Effector memory CD4-positive, alpha-beta T cell (primary cell): ENCODE measurements at places on chromosomes 5 and 9.

DNA sequence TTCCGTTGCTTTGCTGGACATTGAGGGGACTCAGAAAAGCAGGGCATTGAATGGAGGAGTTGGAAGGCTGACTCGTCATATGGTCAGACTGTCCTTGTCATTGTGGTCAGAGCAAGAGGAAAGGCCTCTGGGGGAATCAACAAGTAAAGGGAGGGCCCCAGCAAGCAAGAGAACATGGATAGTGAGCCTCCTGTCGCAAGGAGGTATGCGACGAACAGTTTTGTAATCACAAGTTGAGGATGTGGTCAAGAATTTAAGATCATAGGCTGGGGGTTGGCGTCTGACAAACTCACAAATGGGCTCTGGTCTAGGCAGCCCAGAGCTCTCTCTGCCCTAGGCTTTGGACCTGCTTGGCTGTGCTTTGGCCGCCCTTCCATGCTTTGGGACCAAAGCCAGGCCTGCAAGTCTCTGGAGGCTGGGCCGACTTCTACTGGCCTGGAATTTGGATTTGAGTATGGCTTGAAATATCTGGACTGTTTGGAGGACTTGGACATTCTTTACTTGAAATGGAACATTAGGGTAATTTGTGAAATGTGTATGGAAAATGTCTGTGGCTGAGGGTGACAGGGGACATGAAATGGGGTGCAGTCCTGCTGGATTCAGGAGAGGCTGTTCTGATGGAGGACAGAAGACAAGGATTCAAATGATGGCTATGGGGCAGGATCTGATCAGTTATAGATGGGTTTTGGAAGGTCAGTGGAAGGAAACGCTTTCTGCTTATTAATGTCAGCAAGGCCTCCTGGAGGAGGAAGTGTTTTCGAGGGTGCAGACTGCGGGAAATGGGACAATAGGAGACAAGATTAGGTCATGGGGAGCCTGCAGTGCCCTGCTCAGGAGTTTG lies 19.2 kb upstream of the NDST1 start:
- peaks cover 6% of the 10 kb centered on the region for H3K4me1 ChIP-seq
- H3K4me3 ChIP-seq = no peak overlapping the region
- H3K27ac ChIP-seq = no peak overlapping the region
- H3K36me3 ChIP-seq = no peaks in the 10 kb centered on the region

DNA sequence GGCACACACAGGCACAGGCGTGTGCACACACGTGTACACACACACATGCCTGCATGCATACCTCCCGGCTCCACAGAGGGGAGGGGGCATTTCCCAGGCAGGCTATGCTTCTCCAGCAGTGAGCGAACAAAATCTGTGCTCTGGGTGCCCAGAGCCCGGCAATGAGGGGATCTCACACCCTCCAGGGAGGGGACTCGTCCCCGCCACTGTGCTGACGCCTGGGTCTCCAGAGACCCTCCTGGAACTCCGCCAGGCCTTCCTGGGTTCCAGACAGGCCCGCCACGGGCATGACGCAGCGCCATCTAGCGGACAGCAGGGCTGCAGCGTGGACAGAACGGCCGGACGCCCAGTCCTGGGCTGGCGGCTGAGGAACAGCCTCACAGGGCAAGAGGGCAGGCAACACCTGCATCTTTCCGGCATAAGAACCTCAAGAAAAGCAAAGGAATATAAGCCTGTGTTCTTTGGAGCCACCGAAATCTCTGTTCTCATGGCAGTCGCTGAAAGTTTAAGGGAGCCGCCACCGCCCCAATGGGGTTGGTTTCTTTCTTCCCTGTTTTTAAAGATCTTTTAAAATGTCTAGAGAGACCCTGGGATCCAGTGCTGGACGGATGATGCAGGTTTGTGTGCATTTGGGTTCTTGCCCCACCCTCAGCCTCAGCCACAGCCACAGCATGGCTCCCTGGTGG lies 135.6 kb upstream of the PPP1R26 start:
- no peak overlapping the region for H3K4me3 ChIP-seq
- H3K4me1 ChIP-seq = no peaks in the 10 kb centered on the region
- no peak overlapping the region for H3K27ac ChIP-seq

- no peaks in the 10 kb centered on the region for H3K4me1 ChIP-seq
- no peaks in the 10 kb centered on the region for H3K27me3 ChIP-seq
- no peaks in the 10 kb centered on the region for H3K36me3 ChIP-seq
- no peak overlapping the region for H3K4me3 ChIP-seq
- DNase-seq = no peak
Measured at GRCh38 chr9:119533504-119533903, 164.3 kb upstream of the BRINP1 start.

DNA sequence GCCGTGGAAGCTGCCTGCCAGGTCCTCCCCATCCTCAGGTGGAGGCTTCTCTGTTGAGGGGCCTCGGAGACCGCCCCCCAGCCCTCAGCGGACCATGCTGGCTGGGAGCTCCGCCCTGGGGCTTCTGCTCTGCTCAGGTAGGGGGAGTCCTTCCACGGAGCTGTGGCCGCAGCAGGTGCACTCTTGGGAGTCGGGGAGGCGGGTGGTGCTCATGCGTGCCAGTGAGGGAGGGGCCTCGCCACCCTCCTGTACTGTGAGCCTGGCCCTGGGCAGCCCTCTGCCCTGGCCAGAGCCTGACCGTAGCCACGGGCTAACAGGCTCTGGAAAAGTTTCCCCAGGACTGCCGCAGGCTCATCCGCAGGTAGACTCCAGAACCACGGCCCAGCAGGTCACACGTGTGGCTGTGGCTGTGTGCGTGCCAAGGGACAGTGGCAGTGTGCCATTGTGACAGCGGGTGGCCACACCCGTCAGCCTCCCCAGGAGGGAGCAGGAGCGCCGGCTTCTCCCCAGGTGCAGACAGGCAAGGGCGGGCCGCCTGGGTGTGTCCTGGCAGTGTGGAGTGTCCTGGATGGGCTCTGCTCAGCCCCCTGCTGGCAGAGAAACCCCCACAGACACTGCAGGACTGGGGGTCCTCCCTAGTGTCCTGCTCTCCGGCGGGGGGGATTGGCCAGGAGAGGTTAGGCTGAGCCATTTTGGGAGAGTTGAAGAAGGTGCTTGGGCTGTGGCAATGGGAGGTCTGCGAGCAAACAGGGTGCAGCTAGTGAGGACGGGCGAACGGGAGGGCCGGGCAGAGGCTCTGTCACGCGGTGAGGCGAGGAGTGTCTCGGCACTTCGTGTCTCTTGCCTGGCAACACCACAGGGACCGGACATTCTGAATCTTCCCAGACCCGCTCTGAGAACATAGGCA lies 29.5 kb downstream of the TPPP start:
- no peak for DNase-seq
- H3K27me3 ChIP-seq = no peaks in the 10 kb centered on the region
- H3K4me1 ChIP-seq = no peaks in the 10 kb centered on the region
- no peak overlapping the region for H3K27ac ChIP-seq
- no peak overlapping the region for H3K4me3 ChIP-seq

GRCh38 chr9:95528908-95529502 lies 12.2 kb upstream of the PTCH1 start:
- no peaks in the 10 kb centered on the region for H3K4me1 ChIP-seq
- DNase-seq = no peak
- no peak overlapping the region for H3K27ac ChIP-seq
- no peaks in the 10 kb centered on the region for H3K36me3 ChIP-seq
- H3K4me3 ChIP-seq = no peak overlapping the region

DNA sequence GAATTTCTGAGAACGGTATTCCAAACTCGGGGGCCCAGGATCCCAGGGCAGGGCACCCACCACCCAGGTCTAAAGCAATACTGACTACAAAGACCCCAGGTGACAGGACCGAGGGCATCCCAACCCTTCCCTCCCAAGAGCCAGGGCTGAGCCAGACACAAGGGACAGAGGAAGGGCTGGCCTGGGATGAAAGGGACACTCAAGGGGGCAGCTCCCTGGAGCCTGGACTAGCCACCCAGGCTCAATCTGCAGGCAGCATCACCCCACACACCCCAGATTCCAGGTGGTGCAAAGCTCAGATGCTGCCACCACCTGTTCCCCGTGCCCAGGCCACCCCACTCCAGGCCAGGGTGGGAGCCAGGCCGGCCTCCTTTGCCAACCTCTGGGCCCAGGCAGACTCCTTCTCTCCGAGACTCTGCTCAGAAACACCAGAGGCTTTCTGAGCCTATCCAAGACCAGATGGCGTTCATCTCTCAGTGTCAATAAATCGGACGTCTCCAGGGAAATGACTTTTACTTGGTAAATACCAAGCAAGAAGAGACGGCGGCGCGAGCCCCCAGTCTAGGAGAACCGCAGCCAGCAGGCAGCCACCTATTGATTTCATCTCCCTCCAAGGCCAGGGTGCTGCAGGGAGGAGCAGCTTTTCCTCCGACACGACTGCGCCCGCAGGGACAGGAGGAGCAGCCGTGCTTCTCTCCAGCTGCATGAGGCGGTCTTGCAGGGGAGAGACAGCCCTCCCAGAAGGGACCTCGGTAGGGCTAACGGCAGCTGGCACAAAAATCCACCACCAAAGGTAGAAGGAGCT lies 94.1 kb upstream of the ADAMTS2 start:
- H3K36me3 ChIP-seq = no peaks in the 10 kb centered on the region
- no peaks in the 10 kb centered on the region for H3K4me1 ChIP-seq
- no peak for DNase-seq
- H3K27ac ChIP-seq = no peak overlapping the region

- H3K36me3 ChIP-seq = peaks cover 7% of the 10 kb centered on the region
- DNase-seq = no peak
- H3K4me3 ChIP-seq = no peak overlapping the region
- no peaks in the 10 kb centered on the region for H3K4me1 ChIP-seq
Measured at GRCh38 chr9:132008184-132008803, 71.4 kb downstream of the MED27 start.

DNA sequence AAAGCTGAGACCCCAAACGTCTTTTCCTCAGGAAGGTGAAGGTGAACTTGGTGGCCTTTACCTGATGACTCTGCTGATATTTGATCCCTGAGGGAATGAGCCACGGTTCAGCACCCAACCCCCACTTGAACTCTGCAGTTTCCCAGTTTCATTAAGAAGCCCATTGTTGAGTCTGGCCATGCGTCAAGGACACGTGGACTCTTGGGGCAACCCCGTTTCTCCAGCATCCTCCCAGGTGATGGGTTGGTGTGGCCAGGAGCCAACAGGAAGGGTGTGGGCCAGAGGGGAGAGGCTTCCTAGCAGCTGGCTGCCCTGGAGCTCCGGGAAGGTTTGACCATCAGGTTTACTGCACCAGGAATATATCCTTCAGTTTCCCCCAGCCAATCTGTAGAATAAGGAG lies 59.5 kb upstream of the GNE start:
- no peak overlapping the region for H3K4me3 ChIP-seq
- no peak for DNase-seq
- H3K4me1 ChIP-seq = no peaks in the 10 kb centered on the region
- no peak overlapping the region for H3K27ac ChIP-seq
- no peaks in the 10 kb centered on the region for H3K36me3 ChIP-seq

- DNase-seq = no peak
- H3K36me3 ChIP-seq = no peaks in the 10 kb centered on the region
- no peak overlapping the region for H3K27ac ChIP-seq
- H3K4me3 ChIP-seq = no peak overlapping the region
- H3K4me1 ChIP-seq = no peaks in the 10 kb centered on the region
- no peaks in the 10 kb centered on the region for H3K27me3 ChIP-seq
Measured at GRCh38 chr9:68821911-68822310, 116.9 kb downstream of the PIP5K1B start.

- no peak for DNase-seq
- no peaks in the 10 kb centered on the region for H3K36me3 ChIP-seq
- no peaks in the 10 kb centered on the region for H3K27me3 ChIP-seq
- no peak overlapping the region for H3K27ac ChIP-seq
- no peak overlapping the region for H3K4me3 ChIP-seq
Measured at GRCh38 chr5:150320044-150320613, 17.4 kb upstream of the ARSI start.

DNA sequence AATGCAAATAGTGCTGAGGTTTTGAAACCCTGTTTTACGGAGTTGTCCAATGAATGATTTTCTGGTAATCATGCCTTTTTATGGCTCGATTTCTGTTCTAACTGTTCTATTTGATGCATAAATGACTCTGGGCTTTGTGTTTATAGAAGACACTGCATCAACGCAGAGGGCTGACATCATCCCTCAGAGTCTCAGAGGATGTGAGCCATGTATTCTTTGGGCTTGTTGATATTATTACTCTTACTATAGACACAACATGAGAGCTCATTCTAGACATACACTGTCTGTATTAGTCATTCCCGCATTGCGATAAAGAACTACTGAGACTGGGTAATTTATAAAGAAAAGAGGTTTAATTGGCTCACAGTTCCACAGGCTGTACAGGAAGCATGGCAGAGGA lies 31.6 kb downstream of the CDH6 start:
- no peaks in the 10 kb centered on the region for H3K27me3 ChIP-seq
- no peak overlapping the region for H3K27ac ChIP-seq
- no peaks in the 10 kb centered on the region for H3K36me3 ChIP-seq
- no peaks in the 10 kb centered on the region for H3K4me1 ChIP-seq
- DNase-seq = no peak
- H3K4me3 ChIP-seq = no peak overlapping the region

GRCh38 chr9:92164490-92164889 lies 49.3 kb upstream of the SPTLC1 start:
- no peaks in the 10 kb centered on the region for H3K4me1 ChIP-seq
- no peaks in the 10 kb centered on the region for H3K27me3 ChIP-seq
- no peaks in the 10 kb centered on the region for H3K36me3 ChIP-seq
- H3K4me3 ChIP-seq = no peak overlapping the region
- no peak for DNase-seq
- H3K27ac ChIP-seq = no peak overlapping the region

DNA sequence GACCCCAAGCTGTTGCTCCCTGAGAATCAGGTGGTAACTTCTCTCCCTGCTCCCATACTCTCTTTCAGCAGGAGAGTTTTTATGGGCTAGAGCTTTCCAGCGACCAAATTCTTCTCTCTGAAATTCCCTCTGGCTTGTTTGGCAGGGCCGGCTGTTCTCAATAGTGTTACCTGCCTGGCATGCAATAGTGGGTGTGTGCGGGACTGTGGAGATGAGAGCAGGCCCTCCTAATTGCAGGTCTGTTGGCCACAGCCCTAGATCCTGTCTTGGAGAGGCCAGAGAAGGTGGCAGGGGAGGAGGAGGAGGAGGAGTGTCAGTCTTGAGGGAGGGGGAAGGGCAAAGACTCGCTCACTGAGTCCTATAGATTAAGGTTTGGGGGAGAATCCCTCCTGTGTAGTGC lies 29.5 kb downstream of the AQP7 start:
- H3K27ac ChIP-seq = no peak overlapping the region
- peaks cover 6% of the 10 kb centered on the region for H3K4me1 ChIP-seq
- H3K27me3 ChIP-seq = no peaks in the 10 kb centered on the region

DNA sequence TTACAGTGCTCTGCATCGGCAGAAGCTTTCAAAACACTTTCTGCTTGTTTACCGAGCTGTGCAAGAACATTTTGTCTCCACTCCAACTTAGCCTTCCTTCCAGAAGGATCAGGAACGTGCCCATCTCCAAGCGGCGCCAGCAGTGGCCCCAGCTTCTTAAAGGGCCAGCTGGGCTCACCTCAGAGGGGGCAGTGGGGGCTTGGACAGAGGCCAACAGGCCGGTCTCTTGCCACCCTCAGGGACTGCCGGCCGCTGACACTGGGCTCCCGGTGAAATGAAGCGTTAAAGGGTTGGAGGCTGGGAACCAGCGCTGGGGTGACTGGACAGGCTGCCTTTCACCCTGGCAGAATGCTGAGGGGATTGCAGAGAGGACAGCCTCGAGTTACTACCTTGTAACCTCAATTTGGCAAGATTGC lies 67.0 kb upstream of the RNU6ATAC start:
- no peak for DNase-seq
- no peaks in the 10 kb centered on the region for H3K36me3 ChIP-seq
- no peaks in the 10 kb centered on the region for H3K27me3 ChIP-seq
- H3K27ac ChIP-seq = no peak overlapping the region
- no peak overlapping the region for H3K4me3 ChIP-seq

- peaks cover 16% of the 10 kb centered on the region for H3K4me1 ChIP-seq
- no peaks in the 10 kb centered on the region for H3K27me3 ChIP-seq
- DNase-seq = no peak
- peak overlapping the region; percentile 19 for H3K27ac ChIP-seq
- no peak overlapping the region for H3K4me3 ChIP-seq
Measured at GRCh38 chr9:132404228-132404881, 2.3 kb downstream of the TTF1 start.
